ENCODE measurements at places on chromosomes 5 and 9. TPM values are rescaled to one million over a fixed set of nuclear protein-coding genes. Genes with fewer than 3 reads are reported as not detected.

DNA sequence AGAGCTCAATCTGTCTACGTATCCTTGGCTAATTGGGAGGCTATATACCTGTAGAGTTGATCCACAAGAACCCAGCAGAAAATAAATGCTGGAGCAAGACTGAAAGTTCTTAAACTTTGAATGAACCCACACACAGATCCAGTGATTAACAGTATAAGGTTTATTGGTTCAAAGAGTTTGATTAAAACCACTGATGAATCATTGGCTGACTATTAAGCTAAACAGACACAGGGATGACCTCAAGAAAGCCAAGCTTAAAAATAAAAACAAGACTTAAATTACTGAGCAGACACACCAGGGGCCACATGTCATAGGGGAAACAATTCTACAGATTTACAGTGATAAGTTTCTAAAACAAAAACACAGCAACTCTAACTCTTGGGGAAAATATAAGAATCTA lies 163.6 kb downstream of the SPATA31D1 start:
- no peak for DNase-seq

DNA sequence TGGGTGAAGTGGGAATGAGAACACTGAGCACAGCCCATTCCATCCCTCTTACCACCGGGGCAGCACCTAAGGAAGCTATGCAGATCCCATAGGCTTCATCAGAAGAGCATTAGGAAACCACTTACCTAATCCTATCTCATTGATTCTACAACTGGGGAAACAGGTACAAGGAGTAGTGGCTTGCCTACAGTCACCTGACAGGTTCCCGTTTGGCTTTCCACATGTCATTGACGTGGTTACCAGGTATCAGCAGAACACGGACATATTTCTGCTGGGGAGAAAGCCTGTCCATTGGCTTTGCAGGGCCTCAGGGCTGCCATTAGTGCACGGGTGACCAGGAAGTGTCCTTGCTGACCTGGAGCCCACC lies 11.3 kb downstream of the AFAP1L1 start:
- no peak for DNase-seq

DNA sequence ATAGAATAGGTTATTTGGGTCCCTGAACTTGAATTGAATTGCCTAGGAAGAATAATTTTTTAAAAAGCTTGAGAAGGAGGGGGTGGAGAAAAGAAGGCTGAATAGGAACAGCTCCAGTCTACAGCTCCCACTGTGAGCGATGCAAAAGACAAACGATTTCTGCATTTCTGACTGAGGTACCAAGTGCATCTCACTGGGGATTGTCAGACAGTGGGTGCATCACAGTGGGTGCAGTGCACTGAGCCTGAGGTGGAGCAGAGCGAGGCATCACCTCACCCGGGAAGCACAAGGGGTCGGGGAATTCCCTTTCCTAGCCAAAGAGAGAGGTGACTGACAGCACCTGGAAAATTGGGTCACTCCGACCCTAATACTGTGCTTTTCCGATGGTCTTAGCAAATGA lies 782.2 kb upstream of the RGMB start:
- no peak for DNase-seq

Gene TEX10
- total RNA-seq = 13.5 TPM

Data from tibial nerve (tissue), 4 donors.